ENCODE measurements at places on chromosomes 4 and X.

DNA sequence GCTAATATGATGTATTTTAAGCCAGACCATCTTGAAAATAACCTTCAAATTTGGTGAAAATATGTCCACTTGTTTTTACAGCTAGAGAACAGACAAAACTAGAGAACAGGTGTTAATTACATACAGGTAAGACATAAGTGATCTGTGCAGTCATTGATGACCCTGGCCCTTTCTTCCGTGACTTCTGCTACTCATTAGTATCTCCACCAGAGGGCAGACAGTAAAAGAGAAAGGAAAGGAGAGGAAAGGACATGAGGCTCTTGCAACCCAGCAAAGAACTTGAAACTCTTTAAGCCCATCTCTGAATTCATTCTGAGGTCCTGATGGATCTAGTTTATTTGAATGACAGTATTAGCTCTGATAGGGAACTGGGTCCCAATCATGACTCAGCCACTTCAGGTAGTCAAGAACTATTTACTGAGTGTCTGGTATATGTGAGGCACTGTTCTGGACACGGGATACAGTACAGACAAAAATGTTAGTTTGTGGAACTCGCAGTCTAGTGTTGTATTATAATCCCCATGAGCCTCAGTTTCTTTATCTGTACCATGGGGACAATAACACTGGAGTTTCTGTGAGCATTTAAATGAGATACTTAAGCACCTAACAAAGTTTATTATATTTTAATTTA is 121.0 kb upstream of the TEX13D start:
- peak; percentile 29 for DNase-seq

DNA sequence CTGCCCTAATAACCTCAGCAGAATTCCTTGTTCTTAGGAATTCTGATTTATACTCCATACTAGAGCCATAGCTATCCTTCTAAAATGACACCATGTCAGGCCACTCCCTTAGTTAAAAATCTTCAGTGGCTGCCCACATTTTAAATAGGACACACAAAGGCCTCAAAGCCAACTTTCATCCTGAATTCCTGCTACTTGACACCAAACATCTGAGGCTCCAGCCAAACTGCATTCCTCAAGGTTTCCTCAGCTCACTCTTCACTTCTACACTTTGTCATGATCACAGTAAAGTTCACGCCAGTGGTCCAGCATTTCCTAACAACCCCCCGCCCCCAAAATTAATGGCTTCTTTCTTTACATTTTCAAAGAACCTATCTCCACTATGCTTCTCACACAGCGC is 124.3 kb downstream of the ADGRA3 start:
- DNase-seq = no peak

DNA sequence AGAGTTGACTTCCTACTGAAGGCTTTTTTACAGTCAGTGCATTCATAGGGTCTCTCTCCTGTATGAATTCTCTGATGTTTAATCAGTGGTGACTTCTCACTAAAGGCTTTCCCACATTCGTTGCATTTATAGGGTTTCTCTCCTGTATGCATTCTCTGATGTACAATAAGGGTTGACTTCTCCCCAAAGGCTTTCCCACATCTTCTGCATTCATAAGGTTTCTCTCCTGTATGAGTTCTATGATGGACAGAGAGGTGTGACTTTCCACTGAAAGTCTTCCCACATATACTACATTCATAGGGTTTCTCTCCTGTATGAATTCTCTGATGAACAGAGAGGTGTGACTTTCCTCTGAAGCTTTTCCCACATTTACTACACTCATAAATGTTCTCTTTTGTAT is 45.2 kb downstream of the ZNF674 start:
- DNase-seq = no peak

DNA sequence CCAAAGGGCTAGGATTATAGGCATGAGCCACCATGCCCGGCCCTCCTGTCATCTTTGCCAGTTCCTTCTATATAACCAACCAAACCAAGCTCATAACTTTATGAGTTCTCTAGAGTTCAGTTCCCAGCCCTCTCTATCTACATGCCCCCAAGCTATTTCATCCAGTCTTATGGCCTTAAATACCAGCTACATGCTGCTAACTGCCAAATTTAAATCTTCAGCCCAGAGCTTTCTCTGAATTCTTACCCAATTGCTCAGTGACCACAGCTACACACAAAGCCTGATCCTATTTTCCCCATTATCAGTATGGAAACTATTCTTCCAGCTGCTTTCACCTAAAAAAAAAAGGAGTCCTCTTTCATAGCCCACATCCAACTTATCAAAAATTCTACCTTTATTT is 23.1 kb downstream of the TMEM184C start:
- DNase-seq = no peak

DNA sequence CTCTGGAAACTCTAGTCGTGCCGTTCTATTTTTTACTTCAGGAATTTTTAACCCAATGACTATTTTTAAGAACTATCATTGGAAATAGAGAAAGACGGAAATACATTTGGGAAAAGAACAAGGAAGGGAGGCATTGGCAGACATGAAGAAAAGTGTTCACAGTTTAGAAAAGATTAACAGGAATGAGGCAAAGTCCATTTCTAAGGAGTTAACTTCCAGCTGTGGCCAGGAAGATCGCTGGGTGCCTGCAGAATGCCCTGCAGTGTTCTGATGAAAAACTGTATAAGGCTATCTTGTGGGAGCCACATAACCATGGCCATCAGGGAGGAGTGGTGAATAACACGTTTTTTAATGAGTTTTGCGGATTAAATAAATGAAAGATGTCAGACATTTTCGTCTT is 150.6 kb upstream of the VCX3A start:
- no peak for DNase-seq

DNA sequence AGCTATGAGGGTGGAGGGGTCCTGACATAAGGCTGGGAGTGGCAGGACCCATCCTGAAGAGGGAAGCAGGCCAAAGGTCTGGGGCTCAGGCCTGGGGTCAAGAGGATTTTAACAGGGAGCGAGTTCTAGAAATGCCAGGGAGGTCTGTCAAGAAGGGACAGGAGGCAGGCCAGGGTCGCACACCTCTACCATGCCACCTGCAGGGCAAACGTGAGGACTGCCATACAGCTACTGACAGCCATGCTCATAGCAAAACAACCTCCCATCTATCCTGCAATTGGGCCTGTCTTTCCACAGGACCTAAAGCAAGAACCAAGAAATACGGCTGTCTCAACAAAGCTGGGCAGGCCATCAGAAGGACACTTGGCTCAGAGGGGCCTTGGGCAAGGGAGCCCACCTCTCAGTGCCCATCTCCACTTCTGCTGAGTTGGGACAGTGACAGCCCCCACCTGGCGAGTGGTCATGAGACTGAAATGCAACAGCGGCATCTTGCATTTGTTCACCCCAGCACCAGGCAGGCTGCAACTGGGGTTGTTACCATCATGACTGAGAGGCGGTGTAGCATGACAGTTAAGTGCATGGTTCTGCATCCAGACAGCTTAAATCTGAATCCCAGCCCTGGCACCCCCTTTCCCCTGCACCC is 92.7 kb downstream of the WFS1 start:
- DNase-seq = no peak

DNA sequence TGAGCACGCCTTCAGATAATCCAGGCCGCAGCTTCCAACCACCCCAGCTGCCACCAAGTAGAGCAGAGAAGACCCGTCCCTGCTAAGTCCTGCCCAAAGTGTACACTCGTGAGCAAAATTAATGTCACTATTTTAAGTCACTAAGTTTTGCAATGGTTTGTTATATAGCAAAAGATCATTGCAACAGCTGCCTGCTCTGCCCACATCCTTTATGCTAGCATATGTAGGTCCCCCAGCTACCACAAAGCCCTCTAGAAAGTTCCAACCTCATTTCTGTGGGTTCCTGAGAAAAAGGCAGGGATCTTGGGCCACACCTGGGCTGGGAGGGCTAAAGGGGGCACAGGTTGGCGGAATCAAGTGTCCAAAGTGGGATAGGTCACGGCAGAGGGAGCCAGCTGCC is 346.9 kb downstream of the BCOR start:
- no peak for DNase-seq

Data from NCI-H774 (cell line).